NCI-H2171 treated with DMSO at 0.1 percent for 48 hours (cell line): ENCODE measurements at places on chromosomes 6 and 20.

DNA sequence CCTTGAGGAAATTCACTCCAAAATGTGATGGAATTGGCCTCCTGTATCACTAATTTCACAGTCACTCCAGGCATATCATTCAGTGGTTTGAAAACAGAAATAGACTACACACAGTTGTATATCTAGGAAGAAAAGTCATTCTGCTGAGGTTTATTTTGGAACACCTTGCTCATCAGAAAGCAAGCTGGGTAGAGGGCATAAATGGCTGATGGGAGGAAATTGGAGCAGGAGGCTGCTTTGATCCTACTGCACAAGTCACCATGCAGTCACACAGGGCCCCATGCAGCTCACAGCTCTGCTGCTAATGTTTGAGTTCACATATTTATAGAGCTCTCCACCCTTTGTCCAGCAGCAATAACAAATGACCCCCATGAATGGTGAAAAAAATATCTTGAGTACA, 12.3 kb downstream of the NHLRC1 start:
- DNase-seq: no peak

GRCh38 chr20:44309763-44310663, 989 bp downstream of the FITM2 start:
- DNase-seq: no peak

GRCh38 chr6:44401138-44401537, 13.6 kb downstream of the CDC5L start:
- DNase-seq: no peak

GRCh38 chr6:33391922-33392594, 435 bp downstream of the KIFC1 start:
- peak; percentile 19 for DNase-seq

DNA sequence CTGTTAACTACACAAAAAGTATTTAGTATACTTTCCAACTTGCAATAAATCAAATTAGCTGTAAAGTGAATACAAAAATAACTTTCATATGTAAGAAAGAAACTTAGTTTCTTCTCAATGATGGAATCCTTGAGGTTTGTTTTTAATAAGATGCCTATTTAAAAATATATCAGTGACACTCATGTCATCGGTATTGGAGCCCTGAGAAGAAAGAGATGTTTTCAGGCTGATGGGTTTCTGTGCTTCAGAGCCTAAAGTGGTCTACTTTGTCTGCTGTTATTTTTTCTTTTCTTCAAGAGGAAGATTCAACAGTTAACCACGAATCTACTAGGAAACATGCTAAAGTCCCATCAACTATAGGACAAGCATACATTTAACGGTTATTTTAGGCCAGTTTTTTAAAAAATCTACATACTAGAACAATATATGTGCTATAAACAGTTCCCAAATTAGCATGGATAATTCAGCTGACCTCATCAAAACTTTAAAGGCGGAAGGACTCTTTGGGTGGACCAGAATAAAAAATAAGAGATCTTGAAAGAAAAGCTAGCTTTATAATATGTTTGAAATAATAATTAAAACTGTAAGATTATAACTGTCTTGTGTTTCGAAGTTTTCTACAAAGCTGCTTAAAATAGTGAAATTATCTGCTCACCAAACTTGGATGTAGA, 147.0 kb upstream of the SAMD5 start:
- no peak for DNase-seq

GRCh38 chr6:1379788-1380147, 9.6 kb upstream of the FOXF2 start:
- DNase-seq: no peak

DNA sequence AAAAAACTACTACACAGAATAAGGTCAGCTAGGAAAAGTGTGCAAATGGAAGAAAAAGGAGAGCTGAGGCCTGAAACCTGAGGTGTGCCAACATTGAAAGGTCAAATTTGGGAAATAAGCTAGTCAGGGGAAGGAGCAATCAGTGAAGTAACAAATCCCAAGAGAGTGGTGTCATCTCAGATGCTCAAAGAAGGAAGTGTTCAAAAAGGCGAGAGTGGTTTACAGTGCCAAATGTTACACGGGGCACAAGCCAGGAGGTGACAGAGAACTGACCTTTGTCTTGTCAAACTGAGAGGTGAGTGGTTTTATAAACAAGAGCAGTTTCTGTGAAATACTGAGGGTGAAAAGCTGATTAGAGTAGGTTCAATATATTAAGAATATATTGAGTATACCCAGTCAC, 83.0 kb upstream of the TCF21 start:
- no peak for DNase-seq

DNA sequence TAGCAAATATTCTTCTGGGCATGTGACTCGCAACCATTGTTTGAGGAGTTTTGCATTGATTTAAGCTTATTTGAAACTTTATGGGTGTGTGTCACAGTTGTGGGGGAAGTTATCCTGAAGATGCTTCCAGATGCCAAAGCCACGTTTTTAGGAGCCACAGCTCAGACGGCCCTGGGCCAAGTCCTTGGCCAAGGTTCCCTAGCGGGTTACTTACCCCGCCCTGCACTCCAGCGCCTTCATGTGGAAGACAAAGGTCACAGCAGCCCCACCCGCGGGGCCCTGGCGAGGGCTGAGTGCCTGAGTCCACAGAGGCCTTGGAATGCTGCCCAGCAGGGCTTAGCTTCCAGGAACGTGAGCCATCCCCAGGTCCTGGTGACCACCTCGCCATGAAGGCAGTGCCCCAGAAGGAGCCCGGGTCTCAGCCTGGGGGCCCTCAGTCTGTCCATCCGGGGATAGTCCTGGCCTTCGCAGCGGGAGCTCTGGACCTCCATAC, 308.3 kb downstream of the CDH4 start:
- no peak for DNase-seq

GRCh38 chr20:41696428-41696827, 78.3 kb upstream of the CHD6 start:
- no peak for DNase-seq

GRCh38 chr6:127266178-127266891, at the start of gene RNF146:
TSS of gene RNF146 (plus strand) at chr6:127266864. CDS start at chr6:127280339, 13,475 bp downstream.
- DNase-seq: peak; percentile 83

- DNase-seq: no peak
Measured at GRCh38 chr6:78483553-78484197, 383.7 kb upstream of the IRAK1BP1 start.

DNA sequence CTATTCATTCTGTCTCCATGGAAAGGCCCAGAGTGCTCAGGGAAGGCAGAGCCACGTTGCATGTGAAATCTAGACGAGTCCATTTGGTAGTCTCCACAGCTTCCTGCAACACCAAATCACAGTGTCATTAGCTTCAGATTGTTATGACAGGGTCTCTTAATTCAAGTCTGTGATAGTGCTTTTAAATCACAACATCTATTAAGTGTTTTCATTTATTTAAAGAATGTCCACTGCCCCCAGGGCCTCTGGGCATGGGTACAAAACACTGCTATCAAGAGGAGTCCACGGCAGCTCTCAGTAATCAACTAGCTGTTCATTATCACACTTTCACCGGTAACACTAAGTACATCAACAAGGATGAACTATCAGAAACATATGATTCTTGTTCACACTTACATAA, 455.9 kb upstream of the JARID2 start:
- DNase-seq: no peak

DNA sequence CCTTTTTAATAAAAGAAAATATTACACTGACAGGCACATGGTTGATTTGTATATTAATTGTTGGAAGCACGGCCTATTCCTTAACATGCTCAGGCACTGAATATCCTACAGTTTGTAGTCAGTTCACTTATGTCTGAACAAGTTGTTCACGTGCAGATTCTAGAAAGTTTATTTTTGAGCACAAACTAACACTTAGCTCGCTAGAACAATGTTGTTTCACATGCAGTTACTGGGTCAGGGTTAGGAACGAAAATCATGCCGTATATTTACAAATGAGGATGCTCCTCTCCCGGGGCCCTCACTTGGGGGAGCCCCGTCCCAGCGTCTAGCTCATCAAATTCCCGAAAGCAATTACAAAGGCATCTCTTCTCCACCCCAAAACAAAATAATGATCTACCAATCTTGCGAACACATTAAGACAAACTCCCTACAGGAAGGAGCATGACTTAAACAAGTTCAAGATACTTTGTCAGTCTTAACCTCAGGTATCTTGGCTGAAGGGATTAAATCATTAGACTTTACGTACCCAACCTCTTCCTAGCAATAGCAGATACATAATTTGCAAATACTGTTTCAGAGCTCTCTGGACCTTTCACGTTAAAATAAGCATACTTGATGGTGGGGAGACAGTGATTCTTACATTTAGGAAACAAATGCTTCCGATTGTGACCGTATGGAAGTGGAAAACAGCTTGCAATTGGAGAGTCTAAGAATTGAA, 1.5 kb downstream of the MAP7 start:
- DNase-seq: no peak

DNA sequence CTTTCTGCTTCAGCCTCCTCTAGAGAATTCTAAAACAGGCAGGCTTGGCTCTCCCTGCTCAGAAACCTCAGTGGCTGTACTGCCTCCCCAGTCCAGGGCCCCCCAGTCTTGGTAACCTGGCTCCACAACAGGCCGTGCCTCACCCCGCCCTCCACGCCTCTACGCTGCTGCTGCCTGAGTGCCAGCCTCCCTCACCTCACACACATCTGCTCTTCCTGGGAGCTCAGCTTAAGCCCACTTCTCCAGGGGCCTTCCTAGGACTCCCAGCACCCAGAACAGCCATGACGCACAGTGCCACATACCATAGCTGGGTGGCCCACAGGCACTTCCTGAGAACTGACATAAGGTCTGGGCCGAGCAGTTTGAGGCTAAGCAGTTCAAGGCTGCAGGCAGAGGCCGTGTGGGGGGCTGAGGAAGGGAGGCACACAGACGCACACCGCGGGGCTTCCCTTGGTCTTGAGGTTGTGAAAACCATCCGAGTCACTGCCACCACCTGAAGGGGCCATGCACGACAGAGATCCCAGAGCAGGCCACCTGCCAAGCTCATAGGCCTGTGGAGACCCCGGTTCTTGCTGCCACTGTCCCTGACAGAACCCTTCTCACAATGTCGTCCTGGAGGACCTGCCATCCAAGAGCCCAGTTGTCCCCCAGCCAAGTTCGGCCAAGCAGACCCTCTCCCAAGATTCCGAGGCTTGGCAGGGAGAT, 42.6 kb downstream of the DSTN start:
- DNase-seq: no peak

- DNase-seq: no peak
Measured at GRCh38 chr6:28413681-28414080, 14.1 kb upstream of the ZSCAN12 start.

DNA sequence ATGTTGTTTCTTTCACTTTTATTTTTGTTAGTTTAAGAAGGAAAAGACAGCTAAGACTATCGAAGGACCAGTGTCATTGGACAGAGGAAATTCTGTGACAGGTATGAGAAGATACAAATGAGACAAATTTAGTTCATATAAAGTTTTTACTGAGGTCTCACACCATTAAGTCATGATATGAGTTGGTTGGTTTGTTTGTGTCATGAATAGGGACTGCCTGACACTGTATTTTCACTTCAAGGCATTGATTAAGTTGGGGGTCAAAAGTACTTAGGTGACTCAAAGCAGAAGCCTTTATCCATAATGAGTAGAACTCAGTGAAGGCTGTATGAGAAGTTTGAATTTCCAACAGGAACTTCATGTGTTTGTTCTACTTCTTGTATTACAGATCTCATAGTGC, 21.3 kb upstream of the HIVEP2 start:
- no peak for DNase-seq

DNA sequence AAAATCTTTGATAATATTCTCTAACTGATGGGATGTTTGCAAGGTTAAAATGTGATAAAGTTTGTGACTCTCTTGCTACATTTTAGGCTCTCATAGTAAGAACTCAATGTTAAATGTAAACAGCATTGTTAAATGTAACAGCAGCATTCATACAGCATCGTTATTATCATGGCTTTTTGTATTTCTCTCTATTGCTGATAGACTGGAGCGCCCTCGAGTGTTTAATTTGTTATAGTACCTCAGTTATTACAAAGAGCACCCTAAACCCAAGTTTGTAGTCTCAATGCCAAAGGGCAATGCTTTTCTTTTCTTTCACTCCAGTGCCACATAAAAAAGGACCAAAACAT, 14.9 kb upstream of the TTPAL start:
- DNase-seq: peak; percentile 15

DNA sequence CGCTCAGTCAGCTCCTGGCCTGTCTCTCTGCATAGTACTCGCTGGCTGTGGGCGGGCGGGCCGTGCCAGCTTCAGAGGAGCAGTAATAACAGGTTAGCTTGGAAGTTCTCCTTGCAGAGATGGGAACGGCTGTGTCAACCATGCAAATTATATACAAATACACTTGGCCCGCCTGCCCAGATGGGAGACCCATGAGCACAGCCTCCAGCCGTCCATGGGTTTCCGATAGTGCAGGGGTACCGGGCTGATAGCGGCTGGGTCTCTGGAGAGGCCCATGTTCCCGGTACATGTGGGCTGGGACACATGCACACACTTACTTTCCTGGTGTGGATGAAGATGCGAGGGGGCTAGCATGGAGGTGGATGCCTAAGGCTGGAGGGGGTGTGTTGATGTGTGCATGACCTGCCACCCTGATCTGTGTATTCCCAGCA, 12.8 kb upstream of the ZNF831 start:
- DNase-seq: no peak

DNA sequence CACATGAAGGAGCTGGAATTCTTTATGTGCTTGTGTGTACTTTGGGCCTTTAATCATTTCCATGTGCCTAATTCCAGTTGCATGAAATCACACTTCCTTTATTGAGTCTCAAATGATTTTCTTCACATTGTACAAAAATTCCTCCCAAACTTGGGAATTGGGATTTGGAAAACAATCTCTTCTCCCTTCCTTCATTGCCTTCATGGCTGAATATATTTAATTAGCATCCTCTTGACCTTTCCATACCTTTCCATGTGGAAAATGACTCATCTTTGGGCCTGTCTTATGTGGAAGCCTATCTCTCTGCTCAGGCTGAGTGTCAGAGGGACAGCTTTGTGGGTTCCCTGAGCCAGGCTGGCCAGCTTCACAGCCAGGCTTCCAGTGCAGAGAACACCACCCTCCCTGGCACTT, 33.0 kb upstream of the CDH4 start:
- no peak for DNase-seq

DNA sequence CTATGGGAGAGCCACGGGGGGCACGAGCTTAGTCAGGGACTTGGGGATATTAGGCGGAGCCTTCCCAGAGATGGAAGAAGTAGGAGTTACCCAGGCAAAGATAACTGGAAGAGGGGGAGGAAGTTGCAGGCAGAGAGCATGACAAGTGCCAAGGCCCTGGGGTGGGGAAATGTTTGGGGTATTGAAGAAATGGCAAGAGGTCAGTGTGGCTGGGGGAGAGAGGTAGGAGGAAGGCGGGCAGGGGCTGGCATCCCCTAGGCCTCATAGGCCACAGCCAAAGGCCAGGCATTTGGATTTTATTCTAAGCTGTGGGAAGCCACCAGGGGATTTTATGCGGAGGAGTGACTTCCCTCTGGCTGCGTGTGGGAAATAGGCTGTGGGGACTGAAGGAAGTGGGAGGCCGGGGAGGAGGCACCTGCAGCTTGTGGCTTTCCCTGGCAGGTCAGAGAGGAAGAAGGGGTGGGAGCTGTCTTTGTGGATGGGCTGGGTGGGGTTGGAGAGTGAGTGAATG, 22.7 kb downstream of the SNAI1 start:
- no peak for DNase-seq

- DNase-seq: peak; percentile 98
Measured at GRCh38 chr6:84027340-84028181, 6.0 kb upstream of the MRAP2 start.
